ENCODE measurements at places on chromosomes 1 and 21. TPM values are rescaled to one million over a fixed set of nuclear protein-coding genes. Genes with fewer than 3 reads are reported as not detected.

LHX8 gene
- total RNA-seq: not detected

DNA sequence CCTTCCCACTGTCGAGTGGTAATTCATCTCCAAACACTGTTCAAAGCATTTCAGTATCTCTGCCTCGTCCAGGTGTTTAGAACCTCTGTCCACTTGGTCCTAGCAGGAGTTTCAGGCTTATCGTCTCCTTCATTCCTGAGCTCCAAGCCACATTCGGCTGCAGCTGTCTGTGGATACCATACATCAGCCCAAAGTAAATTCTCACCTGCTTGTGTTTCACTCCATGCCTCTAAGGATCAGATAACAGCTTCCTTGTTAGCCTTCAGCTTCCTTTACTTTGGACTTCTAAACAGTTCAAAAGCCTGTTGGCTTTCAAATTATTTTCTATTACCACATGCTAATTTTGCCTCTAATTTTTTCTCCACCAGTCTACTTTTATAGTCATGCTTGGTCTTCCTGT, 219.0 kb upstream of the L1TD1 start:
- no peak for ATAC-seq

DNA sequence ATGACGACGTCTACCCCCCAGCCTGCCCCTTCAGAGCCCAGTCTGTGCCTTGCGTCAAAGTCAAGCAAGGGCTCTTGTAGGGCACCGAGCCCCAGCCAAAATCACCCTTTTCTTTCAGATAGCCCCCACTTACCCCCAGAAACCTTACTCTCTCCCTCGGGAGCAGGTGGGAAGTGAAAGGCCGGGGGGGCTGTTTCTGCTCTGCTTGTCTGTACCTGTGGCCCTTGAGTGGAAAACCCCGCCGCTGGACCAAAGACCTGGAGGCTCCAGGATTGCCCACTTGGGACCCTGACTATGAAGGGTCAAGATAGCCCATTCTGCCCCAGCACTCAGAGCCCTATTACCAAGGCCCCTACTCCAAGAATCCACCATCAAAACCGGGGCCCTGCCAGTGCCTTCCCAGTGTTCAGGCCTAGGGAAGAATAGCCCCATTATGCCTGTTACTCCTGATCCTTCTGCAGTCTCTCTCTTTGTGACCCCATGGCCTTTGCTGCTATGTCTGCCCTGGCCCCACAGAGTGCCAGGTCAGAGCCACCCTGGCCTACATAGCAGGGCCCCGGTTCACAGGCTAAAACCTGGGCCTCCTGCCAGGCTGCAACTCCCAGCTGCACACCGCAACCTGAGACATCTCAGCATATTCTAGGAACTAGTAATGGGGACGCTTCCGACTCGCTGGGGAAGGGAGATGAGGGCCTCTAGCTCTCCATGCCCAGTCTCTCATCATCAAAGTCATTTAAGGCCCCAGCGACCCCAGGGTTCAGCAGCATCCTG, 22.2 kb upstream of the HPDL start:
- ATAC-seq: no peak

ACTN2 gene
- total RNA-seq: 4.3 TPM

DNA sequence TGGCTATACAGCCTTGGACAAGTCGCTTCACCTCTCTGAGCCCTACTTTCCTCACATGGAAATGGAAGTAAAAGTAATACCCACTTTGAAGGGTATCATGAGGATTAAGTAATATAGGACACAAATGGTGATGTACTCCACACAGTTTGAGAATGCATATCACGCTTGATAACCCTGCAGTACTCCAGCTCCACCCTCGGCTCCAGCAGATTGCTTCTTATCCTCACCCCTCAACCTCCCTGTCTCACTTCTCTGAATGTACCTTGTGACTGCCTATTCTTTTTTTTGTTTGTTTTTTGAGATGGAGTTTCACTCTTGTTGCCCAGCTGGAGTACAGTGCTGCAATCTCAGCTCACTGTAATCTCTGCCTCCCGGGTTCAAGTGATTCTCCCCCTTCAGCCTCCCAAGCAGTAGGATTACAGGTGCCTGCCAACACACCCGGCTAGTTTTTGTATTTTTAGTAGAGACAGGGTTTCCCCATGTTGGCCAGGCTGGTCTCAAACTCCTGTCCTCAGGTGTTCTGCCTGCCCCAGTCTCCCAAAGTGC, 55.5 kb downstream of the LDLRAD2 start:
- ATAC-seq: no peak

NECTIN4 gene
- total RNA-seq: 0.85 TPM

ERG gene
- 0.78 TPM for total RNA-seq

- ATAC-seq: no peak
These were observed 17.5 kb downstream of the UBASH3A start for GRCh38 chr21:42421018-42421793.

ATF3 gene
- 38.1 TPM for total RNA-seq

DNA sequence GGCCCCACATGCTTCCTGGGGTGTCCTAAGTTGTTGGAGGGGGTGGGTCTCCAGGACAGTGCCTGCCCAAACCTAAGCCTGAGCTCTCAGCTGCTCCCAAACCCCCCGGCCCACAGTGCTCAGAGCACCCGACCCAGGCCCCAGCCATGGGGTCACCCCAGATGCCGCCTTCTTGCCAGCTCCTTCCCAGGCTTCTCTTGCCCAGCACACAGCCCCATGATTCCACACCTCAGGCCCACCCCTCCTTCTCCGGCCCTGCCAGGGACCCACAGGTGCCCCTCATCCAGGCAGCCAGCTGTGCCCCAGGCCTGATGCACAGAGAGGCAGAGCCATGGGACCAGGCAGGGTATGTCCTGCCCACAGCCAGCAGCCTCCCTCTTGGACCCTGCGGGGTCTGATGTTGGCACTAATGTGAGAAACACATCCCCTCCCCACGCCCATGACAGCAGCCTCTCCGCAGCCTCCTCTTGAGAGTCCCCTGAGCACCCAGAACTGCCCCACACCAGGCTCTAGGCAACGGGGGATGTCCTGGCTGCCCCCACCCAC, 4.9 kb downstream of the WNT9A start:
- ATAC-seq: no peak

A3GALT2 gene
- total RNA-seq: not detected

GRCh38 chr1:3922851-3923250, 22.8 kb upstream of the C1orf174 start:
- no peak for ATAC-seq

All from motor neuron (in vitro differentiated cells).